ENCODE measurements at places on chromosomes 3 and 15.

GRCh38 chr3:146163584-146163983, 2.6 kb upstream of the PLOD2 start:
- DNase-seq, result no peak

GRCh38 chr3:5653426-5654143, 466.1 kb downstream of the EDEM1 start:
- DNase-seq, result no peak

GRCh38 chr3:33941804-33942203, 143.4 kb downstream of the PDCD6IP start:
- DNase-seq, result no peak

DNA sequence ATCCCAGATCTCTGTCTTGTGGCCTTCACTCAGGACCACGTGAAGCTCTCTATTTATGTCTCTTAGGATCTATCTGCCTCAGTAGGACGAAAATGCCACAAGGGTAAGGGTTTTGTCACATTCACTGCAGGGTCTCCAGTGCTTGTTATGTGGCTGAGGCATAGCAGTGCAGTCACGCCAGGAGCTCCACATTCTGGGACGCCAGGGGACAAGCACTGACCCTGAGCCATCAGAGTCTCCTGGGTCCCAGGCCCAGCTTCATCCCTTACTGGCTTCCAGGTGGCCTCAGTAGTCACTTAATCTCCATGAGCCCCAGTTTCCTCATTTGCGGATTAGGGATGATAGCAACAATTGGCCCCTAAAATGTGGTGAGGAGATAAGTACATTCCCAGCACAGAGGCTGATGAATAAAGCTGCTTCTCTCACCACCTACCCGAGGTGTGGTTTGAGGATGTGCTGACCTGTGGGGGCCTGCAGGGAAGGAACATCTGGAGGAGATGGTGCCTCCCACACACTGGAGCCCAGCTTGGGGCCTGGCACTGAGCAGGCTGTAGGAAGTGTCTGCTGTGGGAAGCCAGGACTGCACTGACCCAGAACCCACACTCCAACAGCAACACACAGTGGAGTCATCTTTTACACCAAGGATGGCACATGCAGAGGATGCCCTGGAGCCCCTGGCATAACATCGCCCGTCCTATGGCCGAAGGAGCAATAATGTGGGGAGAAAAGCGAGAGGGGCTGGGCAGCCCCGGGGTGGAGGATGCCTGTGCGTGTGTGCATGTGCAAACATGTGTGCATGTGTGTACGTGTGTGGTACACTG, 93.2 kb upstream of the IQSEC1 start:
- DNase-seq, result no peak

DNA sequence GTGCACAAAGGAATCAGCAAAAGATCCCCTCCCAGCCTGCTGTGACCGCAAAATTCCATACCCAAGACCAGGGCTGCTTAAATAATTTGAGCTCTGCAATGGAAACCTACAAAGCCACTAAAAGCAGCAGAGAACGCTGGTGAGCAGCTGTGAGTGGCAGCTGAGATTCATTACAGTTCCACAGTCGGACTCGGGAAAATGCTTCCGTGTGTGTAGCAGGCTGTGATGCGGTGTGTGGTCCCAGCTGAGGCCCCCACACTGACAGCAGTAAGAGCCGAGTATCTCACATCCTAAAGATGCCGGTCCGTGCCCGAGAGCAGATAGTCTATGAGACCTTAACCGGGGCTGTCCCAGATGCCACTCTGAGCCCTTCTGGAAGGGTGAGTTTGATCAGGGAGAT, 37.4 kb downstream of the TM2D3 start:
- no peak for DNase-seq

DNA sequence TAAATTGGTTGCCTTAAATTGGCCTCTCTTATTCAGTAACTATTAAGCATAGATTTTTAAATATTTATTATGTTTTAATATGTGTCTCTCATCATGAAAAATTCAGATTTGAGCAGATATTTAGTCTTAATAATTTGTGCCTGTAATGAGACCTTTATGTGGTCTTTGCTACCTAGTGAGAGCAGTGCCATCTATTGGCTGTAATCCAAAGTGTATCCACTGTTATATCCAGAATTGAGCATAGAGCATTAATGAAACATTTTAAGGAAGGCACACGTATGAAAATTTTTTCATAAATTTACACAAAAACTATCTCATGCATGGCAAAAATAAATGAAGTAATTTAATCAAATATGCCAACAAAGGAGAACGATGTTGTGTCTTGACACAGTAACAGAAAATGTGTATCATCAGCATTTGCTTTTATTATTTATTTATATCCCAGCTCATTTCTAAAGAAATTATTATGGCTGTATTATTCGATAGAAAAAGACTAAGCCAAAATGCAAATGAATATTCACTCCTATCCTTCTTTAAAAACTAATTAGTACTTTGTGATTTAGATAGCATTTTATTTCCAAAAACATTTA, 203.5 kb downstream of the RSRC1 start:
- no peak for DNase-seq

DNA sequence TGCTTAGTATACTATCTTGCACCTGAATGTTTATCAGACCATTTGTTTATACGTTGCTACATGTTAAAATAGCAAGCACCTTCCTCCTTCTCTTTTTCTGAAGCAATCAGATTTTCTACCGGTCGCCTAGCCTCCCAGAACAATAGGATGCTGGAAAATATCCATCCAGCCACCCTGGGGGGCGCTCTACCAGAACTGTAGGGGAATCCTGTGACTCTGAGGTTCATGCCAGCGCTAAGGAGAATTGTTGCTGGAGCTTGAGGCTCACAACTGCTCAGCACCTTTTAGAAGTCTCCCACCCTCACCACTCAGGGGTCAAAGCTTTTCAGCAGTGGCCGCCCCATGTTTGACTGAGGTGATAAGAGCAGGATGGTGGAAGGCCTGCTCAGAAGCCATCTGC, 27.5 kb downstream of the SQOR start:
- DNase-seq, result no peak

DNA sequence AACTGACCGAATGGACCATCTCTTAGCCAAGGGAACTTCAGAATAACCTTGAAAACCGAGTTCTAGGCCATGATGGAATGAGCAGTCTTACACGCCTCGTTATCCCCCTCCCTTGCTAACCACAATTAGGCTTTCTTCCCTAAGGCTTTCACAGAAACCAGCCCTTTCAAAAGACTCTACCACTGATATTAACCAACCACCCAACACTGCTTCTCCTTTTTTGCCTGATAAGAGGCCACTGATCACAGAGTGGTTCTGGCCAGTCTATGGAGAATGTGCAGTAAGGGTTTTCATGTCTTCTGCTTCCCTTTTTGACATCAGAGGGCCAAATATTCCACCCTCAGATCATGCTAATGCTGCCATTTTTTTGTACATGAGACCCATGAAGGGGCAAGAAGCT, 59.3 kb downstream of the MCF2L2 start:
- DNase-seq, result no peak

DNA sequence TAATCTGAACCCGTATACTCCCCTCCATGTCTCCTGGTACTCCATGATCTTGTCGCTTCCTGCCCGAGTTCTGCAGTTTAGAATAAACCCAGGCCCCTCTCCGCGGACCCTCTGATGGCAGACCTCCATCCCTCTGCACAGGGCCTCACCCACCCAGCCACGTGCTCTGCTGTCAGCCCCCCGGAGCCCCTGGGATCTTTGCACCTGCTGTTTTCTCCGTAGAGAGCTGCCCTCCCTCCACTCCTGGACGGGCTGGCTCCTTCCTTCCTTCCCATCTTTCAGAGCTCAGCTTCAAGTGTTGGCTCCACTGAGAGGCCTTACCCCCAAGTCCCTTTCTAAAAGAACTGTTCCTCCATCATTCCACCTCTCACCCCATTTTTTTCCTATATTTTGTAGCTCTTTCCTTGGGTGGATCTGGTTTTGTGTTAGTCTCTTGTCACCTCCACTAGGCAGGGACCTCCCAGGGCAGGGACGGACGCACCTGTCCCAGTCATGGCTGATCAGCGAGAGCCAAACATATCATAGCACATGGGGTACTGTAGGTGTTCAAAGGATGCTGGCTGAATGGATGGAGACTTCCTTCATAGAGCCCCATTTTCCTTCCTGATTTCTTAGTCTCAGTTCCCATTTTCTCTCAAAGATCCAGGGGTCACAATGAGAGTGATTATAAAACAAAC, 106.6 kb downstream of the VGLL4 start:
- DNase-seq, result no peak

DNA sequence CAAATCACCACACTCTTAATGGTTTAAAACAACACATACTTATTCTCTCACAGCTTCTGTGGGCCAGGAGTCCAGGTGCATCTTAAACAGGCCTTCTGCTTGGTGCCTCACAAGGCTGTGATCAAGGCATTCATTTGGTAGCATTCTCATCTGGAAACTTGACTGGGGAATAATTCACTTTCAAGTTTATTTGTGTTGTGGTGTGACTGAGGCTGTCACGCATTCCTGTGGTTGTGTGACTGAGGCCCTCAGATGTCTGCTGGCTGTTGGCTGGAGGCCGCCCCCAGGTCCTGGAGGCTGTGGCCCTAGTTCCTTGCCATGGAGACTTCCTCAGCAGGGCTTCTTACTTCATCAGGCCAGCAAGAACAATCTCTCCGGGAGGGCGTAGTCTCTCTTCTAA, 16.9 kb upstream of the FAM3D start:
- no peak for DNase-seq

GRCh38 chr15:36951731-36952247, 148.6 kb downstream of the MEIS2 start:
- DNase-seq, result no peak

- no peak for DNase-seq
Measured at GRCh38 chr3:121529308-121529707, 16.5 kb downstream of the POLQ start.

DNA sequence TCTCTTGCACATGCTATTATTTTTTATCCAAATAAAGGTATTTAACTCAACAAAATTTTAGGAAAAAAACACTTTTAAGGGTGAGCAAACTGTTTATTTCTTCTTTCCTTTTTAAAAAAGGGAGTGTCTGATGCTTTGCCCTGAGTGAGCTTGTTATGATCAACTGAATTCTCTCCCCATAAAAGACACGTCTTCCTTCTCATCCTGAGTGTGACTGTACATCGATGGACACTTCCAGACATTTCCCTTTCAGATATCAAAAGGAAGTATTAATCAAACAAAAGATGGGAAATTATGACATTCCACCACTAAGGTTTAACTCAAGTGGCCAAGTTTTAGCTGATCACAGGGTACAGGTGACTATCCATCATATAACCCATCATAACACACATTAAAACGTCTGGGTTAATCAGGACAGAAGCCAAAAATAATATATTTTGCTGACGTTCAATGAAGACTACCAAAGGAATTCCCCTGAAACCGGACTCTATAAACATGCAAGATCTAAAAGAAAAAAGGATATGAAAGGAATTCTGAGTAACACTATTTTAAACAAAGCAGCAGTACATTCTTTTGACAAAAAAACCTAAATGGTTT, 354.8 kb downstream of the MECOM start:
- DNase-seq, result no peak

DNA sequence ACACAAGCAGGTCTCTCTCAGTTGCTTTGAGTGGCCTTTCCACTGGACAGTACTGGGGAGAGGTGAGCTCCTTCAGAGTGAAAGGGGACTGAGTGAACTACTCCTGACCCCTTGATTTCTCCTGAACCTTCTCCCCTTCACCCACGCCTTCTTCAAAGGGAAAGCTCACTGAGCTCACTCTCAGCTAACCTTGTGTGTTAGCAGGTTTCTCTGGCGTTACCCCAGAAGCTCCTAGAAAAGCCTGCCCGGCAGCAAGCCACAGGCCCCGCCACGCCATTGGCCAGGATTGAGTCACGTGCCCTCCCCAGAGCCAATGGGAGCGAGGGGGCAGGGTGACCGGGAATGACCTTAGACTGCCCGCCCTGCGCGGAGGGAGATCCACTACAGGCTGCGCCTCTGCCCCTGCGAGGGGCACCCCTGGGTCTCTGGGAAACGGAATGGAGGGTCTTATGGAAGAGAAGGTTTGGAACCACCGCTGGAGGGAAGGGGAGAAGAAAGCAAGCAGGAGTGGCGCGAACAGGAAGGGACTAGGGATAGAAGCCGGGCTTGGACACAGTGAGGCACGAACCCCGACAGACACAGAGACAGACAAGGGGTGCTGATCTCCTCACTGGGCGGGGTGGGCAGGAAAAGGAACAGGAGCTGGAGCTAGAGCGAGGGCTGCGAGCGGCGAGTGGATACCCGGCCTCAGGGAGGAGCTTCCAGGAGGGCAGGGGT, 17.4 kb upstream of the CLK3 start:
- peak; percentile 92 for DNase-seq

DNA sequence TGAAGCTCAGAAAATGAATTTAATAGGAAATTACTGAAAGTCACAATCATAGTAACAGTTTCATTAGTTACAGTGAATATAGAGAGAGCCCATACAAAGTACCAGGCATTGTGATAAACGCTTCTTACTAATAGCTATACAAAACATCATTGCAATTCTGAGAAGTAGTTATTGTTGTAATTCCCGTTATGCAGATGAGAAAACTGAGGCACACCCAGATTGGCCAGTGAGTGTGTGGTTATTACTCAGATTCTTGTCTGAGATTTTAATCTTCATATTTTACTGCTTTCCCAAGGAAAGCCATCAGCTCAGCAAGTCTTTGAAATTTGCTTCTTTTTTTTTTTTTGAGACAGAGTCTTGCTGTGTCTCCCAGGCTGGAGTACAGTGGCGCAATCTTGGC, 14.3 kb downstream of the FLNB start:
- DNase-seq, result no peak

DNA sequence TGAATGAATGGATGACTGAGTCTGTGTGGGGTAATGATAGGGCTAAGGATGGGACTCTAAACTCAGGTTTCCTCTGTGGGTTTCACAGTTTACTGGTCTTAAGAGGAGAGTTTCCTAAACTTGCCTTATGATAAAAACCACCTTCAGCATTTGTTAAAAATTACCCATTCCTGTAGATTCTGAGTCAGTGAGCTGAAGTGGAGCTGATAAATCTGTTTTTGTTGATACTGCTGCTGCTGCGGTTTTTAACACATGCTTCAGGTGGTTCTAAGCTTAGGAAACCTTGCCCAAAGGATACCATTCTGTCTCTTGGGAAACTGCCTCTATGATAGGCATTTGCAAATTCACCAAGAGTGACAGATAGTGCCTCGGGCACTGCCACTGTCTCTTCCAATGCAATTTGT, 52.6 kb downstream of the MECOM start:
- no peak for DNase-seq

DNA sequence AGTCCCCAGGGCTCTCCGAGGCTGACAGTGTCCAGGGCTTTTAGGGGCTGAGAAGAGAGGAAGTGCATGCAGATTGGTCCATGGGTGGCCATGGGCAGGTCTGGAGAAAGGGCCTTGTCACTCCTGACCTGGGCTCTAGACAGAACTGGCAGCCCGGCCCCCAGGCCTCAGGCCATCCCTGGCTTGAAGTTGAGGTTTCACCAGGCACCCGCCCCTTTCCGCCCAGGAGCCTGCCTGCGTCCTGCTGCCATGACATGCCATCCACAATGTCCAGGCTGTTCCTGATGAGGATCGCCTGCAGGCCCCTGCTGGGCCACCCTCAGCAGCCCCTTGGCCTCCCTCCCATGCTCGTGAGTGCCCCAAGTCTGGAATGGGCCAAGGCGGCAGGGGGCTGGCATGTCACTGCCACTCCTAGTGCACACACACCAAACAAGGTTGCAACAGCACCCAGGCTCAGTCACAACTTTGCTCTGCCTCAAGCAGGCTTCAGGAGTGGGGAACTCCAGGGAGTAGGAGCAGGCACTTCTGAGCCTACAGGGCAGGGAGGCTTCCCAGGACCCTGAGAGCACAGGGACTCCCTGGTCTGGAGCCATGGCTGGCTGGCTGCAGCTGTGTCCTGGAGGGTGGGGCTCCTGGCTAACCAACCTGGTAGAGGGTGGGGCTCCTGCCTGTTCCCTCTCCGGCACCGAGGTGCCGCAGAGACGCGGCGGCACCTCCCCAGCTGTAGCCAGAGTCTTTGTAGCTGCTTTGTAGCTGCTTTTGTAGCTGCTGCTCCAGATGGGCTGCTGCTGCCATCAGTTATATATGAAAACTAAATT, 1457.1 kb upstream of the GBE1 start:
- no peak for DNase-seq
